ENCODE measurements at places on chromosomes 7 and 10.
A peak's percentile ranks its signal among the peaks of the same experiment; 100 is the strongest.

GRCh38 chr10:63429281-63429680 is 36.5 kb downstream of the JMJD1C start:
- peak; percentile 22 for DNase-seq

DNA sequence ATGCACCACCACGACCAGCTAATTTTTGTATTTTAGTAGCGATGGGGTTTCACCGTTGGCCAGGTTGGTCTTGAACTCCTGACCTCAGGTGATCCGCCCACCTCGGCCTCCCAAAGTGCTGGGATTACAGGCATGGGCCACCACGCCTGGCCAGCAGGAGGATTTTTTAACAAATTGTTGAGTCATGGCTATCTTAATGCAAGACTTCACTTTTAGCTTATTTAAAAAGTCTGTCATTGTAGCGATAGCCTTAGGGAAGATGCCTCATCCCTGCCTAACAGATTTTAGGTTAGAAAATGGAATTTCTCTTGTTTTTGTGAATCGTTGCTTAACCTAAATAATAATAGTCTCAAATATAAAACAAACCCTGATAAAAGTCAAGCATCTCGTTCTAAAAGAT is 35.5 kb downstream of the PPP2R2D start:
- no peak for DNase-seq

DNA sequence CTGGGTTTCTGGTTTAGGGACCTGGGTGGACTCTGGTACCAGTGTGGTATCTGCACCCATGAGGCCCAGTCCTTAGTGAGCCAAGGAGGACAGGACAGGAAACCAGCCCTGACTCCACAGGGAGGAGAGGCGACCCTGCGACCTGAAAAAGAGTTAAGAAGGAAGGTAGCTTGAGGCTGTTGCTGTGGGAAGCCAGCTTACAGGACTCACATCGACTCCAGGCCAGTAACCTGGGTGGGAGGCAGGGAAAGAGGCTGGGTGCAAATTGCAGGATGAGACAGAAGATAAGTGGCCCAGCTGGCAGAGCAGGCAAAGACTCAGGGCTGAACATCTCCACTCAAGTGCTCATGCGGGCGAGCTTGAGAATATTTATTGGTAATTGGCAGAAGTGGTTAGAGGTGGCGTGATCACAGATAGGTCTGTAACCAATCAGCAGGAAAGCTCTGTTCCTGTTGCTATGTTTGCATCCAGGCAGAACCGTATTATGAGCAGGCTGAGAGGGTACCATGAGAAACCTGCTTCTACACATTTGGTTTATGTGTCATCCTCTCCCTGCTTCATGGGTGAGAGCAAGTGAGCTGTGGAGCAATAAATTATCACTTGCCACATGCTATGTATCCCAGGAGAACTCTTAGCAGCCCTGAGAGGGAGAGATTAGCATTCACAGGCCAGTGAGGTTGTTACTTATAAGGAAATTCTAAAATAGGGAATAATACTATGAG is 11.0 kb downstream of the TLL2 start:
- DNase-seq: peak; percentile 82

DNA sequence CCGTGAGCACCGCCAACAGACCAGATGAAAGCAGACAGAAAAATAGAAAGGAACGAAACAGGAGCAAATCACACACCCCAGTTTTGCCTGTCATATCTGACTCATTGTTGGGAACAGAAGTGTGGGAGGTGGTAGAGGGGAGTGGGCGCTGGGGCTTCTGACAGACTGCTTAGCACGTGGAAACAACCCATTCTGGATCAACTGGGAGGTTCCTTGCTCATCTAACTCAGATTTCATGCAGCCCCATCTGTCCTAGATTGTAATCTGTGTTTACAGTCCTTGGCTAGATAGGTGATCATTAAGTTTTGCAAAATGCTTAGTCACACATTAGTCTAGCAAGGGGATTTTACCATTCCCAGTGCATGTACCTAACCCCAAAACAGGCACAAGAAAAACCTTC is 154.1 kb downstream of the NRP1 start:
- DNase-seq: no peak

DNA sequence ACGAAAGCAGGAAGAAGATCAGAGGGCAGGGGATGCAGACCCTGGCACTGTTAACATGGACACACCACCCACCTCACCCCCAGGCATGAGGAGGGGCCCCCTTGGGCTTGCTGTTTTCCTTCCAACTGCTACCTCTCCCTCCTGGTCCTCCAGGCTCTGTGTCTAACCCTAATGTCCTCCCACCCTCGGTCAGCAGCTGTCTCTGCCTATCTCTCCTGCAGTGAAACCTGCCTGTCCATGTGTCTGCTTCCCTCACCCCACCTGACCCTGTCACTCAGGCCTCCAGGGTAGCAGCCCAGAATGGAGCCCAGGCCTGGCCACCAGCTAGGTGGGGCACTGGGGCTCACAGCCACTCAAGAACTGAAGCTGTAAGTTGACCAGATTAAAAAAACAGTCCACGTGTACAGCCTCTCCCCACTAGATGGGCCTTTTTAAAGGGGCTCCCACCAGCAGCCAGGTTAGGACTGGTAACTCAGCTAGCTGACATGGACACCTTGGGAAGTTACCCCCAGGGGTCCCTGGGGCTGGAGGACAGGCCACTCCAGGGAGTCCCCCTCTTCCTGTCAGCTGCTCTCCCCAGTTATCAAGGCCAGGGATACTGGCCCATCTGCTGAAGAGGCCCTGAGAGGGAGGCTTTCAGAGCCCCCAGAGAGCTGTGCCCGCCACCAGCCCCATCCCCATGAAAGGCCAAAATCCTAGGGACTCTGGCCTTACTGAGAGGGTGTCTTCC is 1.5 kb downstream of the SMARCD3 start:
- DNase-seq: no peak

GRCh38 chr7:79386688-79387422 is 66.6 kb downstream of the MAGI2 start:
- DNase-seq: peak; percentile 37

- no peak for DNase-seq
Observed at GRCh38 chr10:31586723-31587638, 268.0 kb downstream of the ZEB1 start.

GRCh38 chr10:96511044-96511945 is 2.4 kb downstream of the TLL2 start:
- peak; percentile 63 for DNase-seq

GRCh38 chr7:27175626-27176523 is 1.8 kb upstream of the HOXA10 start:
- DNase-seq: no peak

DNA sequence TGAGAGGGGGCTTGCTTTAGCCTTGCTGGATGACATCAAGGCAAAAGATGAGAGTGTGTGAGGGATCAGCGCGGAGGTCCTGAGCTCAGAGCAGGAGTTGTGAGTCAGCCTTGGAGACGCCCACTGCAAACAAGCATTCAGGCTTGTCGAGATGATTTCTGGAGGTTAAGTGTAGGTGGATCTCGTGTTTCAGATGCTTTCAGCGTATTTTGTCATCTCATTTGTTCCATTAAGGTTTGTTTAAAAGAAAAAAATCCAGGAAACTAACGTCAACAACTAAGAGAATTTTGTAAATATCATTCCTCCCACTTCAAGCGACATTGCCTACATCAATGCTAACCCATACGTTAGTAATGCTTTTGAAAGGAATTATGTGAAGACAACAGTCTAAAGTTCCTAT is 715.4 kb upstream of the NRP1 start:
- peak; percentile 67 for DNase-seq

GRCh38 chr7:72258074-72258473 is 154.1 kb downstream of the CALN1 start:
- no peak for DNase-seq

DNA sequence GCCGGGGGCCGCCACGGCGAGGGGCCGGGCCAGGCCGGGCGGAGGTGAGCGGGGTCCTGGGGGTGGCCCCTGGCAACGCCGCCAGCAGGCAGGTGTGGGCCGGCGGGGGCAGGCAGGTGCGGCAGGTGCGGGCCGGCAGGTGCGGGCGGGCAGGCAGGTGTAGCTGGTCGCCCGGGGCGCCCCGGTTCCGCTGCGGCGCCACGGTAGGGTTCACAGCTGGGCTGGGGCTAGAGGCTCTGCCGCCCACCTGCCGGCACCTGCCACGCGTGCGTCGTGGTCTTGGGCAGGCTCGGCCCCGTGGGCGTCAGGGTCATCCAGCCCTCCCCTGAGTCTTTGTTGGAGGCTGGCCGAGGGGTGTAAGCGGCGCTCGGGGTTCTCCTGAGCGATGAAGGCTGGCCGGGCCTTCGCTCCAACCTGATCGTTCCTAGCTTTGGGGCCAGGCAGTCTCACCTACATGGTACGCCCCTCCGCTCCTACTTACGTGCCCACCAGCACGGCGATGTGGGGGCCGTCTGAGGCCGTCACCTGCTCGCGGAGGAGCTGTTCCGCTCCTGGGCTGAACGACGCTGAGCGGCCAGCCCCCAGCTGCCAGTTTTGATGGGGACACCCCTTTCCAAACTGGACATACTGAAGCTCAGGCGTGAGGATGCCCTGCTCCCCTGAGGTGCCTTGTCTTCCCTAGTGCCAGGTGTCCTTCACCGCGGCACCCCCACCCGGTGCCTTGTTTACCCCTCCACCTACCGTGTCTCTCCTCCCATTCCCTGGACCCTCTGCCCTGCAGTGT is 493 bp downstream of the ZMIZ2 start:
- no peak for DNase-seq

DNA sequence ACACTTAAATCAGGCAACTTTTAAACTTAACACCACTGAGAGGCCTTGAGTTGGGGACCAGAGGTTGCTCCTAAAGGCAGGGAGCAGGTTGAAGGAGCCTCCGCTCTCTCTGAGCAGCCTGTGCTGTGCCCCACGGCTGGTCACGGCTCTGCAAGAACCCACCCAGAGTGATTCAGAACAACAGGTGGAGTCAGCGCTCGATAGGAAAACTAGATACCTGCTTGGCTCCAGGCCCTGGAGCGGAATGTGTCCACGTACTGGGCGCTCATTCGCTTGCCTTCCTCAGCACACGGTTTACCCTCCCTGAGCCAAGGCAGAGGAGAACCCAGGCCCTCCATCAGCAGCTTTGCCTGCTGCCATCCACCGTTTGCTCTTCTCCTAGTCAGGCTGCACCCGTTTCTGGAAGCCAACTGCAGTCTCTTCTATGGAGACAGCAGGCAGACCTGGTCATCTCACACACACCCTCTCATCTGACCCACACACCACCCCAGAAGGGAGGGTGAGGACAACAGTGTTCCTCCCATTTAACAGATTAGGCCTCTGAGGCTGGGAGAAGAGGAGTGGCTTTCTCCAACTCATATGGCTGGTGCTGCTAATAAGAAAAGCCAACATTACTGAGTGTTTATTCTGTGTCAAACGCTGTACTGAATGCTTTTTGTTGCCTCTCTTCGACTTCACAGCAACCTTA is 37.6 kb upstream of the PDCD4 start:
- no peak for DNase-seq

- DNase-seq: no peak
Observed at GRCh38 chr10:23199768-23200511, 7.8 kb downstream of the PTF1A start.

DNA sequence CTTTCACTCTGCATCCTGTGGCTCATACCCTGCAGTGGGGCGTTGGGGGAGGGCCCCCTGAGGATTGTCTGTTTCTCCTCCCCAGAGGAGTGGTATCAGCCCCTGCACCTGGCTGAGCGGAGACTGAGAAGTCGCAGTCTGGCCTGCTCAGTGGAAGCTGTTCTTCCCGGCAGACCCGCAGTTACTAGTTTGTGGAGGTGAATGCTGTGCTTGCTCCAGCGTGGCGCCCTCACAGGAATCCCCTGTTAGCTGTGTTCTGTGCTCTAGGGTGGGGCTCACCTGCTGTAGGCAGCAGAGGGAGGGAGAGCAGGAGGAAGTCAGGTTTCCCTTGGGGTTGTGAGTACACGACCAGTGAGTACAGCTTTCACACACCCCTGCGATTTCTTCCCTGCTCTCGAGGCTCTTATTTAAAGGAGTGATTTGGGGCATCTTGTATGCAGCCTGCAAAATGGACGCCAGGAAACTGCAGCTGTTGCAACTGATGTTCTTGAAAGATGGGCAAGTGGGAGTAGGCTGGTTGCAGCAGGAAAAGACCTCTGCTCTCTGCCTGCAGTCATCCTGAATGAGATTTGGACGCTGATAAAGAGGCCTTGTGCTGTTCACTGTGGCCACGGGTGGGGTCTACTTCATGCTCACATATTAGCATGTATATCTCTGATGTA is 66.4 kb downstream of the HK1 start:
- DNase-seq: no peak

DNA sequence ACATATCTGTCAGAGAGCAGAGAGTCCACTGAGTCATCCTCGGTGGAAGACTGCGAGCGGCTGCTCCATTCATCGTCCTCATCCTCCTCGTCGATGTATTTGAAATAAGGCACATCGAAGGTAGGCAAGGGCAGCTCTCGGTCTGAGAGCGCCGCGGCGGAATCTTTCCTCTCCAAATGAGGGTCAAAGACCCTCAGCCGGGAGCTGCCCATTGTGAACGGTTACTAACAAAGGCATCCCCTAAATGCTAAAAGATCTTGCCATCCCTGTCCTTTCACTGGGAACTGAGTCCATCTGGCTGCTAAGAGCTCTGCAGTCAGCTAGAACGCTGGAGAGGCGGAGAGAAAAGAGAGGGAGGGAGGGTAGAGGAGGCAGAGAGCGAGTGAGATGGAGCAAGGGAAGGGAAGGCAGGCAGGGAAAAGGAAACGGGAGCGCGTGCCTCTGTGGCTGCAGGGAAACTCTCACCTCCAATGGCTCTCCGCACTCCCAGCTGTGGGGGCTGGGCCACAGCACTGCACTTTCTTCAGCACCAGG is 163.4 kb downstream of the RAPGEF5 start:
- no peak for DNase-seq

- DNase-seq: no peak
Observed at GRCh38 chr7:128763541-128763940, 12.1 kb downstream of the OPN1SW start.

GRCh38 chr7:21771906-21772610 is 173.6 kb downstream of the CDCA7L start:
- peak; percentile 63 for DNase-seq

GRCh38 chr7:116583653-116584052 is 58.8 kb downstream of the CAV1 start:
- DNase-seq: no peak

DNA sequence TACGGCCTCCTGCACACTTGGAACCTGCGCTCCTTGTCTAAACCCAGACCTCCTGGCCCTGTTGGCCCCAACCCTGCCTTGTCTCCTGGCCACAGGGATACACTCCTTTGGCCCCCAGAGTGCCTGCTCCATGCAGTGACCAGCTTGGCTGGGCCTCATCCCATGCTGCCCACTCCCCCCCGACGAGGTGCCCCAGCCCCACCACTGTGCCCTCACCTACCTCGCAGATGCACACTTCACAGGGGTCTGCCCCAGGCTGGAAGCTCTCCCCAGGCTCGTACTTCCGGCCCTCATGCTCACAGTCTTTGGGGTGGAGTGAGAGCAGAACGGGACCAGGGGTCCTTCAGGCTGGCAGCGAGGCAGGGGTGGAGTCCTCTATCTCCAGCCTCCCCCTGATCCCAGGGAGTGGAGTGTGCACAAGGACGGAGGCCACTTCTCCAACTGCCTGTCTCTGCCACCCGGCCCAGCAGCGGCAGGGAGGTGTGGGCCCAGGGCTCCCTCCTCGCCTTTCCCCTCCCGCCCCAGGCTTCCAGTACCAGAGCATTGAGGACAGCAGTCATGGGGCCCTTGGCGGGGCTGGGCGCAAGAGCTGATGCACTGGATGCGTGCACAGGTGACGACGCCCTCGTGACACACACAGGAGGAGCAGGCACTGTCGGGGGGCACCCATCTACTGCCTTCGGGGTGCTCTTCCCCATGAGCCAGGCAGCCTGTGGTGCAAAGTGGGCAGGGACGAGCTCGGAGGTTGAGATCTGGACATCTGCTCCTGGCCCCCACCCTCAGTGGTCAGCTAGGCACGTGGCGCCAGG is 22.1 kb downstream of the ATP6V1F start:
- no peak for DNase-seq

All from epithelial cell of esophagus (primary cell).